Esophagus muscularis mucosa (tissue), 4 donors: ENCODE measurements at places on chromosomes 2 and 18. TPM values are rescaled to one million over a fixed set of nuclear protein-coding genes. Genes with fewer than 3 reads are reported as not detected.
A peak's percentile ranks its signal among the peaks of the same experiment; 100 is the strongest.

DNA sequence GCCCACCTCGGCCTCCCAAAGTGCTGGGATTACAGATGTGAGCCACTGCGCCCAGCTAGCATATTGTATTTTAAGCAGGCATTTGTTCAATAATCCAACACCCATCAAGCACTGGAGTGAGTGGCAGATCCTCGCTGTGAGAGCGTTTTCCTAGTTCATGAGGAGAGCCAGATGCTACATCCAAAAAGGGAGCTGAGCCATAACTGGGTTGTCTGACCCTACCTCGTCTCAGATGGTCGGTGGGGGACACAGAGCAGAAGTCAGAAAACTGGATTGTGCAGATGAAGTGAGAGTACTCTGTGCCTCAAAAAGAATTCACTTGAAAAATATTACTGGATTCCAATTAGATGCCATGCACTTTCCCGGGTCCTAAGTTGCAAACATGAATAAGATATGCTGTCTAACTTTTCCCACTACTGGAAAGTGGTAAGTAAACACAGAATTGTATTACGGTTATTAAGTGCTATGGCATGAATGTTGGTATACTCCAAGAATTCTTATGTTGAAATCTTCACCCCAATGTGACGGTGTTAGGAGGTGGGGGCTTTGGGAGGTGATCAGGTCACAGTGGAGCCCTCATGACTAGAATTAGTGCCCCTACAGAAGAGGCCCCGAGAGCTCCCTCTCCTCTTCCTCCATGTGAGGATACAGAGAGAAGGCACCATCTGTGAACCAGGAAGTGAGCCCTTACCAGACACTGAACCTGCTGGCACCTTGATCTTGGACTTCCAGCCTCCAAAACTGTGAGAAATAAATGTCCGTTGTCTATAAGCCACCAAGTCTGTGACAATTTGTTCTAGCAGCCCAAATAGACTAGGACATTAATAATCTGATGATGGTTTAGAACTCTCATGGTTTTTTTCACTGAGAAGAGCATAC lies 21.5 kb downstream of the SOWAHC start:
- H3K36me3 ChIP-seq: no peaks in the 10 kb centered on the region
- DNase-seq: no peak
- H3K4me3 ChIP-seq: no peak overlapping the region
- H3K27me3 ChIP-seq: no peaks in the 10 kb centered on the region

DNA sequence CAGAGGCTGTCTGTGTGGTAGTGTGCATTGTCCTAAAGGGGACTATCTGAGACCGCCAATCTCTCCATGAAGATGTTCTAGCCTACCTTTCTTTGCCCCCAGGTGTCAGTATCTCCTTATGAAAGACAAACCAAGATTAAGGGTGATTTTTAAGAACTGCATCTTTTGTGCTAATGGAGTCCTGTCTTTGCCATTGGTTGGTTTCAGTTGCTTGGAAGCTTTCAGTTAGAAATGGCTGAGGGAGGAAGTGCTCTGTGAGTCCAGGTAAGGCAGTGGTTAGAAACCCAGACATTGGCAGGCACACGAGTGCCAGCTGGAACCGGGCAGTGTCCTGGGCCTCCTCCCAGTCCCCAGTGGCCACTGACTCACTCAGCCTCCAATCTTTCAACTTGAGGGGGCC lies 111.3 kb downstream of the DOCK10 start:
- H3K4me1 ChIP-seq: peaks cover 54% of the 10 kb centered on the region
- no peak overlapping the region for H3K27ac ChIP-seq
- no peaks in the 10 kb centered on the region for H3K27me3 ChIP-seq
- no peak overlapping the region for H3K4me3 ChIP-seq
- H3K36me3 ChIP-seq: no peaks in the 10 kb centered on the region

- no peaks in the 10 kb centered on the region for H3K27me3 ChIP-seq
- no peak overlapping the region for H3K4me3 ChIP-seq
- no peak for DNase-seq
- peaks cover 22% of the 10 kb centered on the region for H3K36me3 ChIP-seq
Measured at GRCh38 chr2:162002623-162003235, 71.3 kb downstream of the DPP4 start.

DNA sequence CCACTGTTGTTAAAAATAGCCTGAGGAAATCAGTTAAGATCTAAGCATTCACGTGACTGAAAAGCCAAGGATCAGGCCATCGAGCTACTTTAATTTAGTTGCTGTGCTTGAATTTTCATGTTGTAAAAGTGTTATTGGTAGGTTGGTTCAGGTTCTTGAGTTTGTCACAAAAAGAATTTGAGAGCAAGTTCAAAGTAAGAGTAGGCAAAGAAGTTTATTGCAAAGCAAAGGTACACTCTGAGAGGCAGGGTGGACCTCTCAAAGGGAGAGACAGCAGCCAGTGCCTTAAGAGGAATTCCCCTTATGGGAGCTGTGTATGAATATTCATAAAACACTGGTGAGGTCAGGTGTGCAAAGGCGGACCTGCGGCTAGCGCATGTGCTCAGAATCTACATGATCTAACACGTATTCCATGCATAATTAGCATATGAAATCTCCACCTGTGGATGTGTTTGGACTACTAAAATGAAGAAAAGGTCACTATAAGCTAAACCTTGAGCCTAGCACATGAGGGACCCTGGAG lies 236.5 kb downstream of the NDUFA10 start:
- no peaks in the 10 kb centered on the region for H3K27me3 ChIP-seq
- H3K4me3 ChIP-seq: no peak overlapping the region
- no peaks in the 10 kb centered on the region for H3K36me3 ChIP-seq
- DNase-seq: no peak
- peaks cover 9% of the 10 kb centered on the region for H3K4me1 ChIP-seq

DNA sequence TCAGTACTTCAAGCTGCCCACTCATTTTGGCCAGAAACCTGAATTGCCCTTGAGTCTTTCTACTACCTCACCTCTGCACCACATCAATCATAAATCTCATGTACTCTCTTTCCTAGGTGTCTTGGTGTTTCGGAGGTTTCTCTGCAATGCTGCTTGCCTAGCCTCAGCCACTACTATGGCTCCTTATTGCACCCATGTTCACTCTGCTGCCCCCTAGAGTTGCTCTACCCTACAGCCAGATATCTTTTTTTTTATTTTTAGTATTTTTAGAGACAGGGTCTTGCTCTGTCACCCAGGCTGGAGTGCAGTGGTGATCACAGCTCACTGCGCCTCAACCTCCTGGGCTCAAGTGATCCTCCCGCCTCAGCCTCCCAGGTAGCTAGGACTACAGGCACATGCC lies 413.0 kb downstream of the PTPRM start:
- peaks cover 3% of the 10 kb centered on the region for H3K36me3 ChIP-seq
- H3K4me1 ChIP-seq: peaks cover 14% of the 10 kb centered on the region
- no peak overlapping the region for H3K27ac ChIP-seq
- DNase-seq: no peak
- H3K4me3 ChIP-seq: no peak overlapping the region

DNA sequence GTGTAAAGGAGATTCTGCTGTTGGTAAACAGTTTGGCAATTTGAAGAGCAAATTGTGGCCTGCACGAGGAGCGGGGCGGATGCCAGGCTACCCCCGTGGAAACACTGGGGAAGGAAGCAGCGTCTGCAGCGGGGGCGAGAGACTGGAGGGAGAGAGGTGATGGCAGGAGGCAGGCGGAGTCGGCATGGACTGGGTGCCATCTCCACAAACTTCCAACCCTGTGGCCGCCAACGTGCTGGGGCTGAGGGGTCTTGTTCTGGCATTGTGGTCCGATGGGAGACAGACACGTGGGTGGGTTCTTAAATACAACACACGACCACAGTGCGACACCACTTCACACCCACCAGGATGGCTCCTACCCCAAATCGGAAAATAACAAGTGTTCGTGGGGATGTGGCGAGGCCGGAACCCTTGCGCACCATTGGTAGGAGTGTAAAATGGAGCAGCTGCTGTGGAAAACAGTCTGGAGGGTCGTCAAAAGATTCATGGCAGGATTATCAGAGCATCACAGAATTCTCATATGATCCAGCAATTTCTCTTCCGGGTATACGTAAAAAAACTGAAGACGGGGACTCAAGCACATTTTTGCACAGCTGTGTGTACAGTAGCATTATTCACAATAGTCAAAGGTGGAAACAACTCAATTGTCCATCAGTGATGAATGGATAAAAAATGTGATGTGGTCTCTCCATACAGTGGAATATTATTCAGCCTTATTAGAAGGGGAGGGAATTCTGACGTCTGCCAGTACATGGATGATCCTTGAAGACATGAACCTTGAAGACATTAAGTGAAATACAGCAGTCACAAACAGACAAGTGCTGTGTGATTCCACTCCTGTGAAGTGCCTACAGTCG lies 82.4 kb upstream of the HPCAL1 start:
- no peaks in the 10 kb centered on the region for H3K4me1 ChIP-seq
- H3K27me3 ChIP-seq: no peaks in the 10 kb centered on the region
- no peak overlapping the region for H3K27ac ChIP-seq
- no peaks in the 10 kb centered on the region for H3K36me3 ChIP-seq
- no peak for DNase-seq

GRCh38 chr2:159677654-159678053 lies 34.7 kb upstream of the MARCHF7 start:
- no peaks in the 10 kb centered on the region for H3K4me1 ChIP-seq
- DNase-seq: no peak
- no peak overlapping the region for H3K4me3 ChIP-seq
- H3K27me3 ChIP-seq: no peaks in the 10 kb centered on the region

- peak overlapping the region; percentile 4 for H3K27ac ChIP-seq
- no peak overlapping the region for H3K4me3 ChIP-seq
- no peak for DNase-seq
- peaks cover 91% of the 10 kb centered on the region for H3K4me1 ChIP-seq
- H3K36me3 ChIP-seq: no peaks in the 10 kb centered on the region
- H3K27me3 ChIP-seq: no peaks in the 10 kb centered on the region
Measured at GRCh38 chr2:9230051-9230802, 23.6 kb downstream of the ASAP2 start.

GRCh38 chr2:203327901-203328759 lies at the start of gene ABI2:
TSS of gene ABI2 (plus strand) at chr2:203328394. CDS start at chr2:203328515, 121 bp downstream.
- no peaks in the 10 kb centered on the region for H3K27me3 ChIP-seq
- H3K27ac ChIP-seq: peak within 1 kb of the TSS; percentile 90
- no peaks in the 10 kb centered on the region for H3K36me3 ChIP-seq
- peak; percentile 93 for DNase-seq

- DNase-seq: no peak
- no peak overlapping the region for H3K27ac ChIP-seq
- H3K4me3 ChIP-seq: no peak overlapping the region
- no peaks in the 10 kb centered on the region for H3K4me1 ChIP-seq
- no peaks in the 10 kb centered on the region for H3K27me3 ChIP-seq
Measured at GRCh38 chr2:228426502-228427216, 245.2 kb upstream of the SPHKAP start.

GRCh38 chr2:13334545-13334944 lies 617.8 kb downstream of the TRIB2 start:
- no peaks in the 10 kb centered on the region for H3K4me1 ChIP-seq
- H3K27ac ChIP-seq: no peak overlapping the region
- no peaks in the 10 kb centered on the region for H3K36me3 ChIP-seq
- no peak for DNase-seq
- H3K4me3 ChIP-seq: no peak overlapping the region
- no peaks in the 10 kb centered on the region for H3K27me3 ChIP-seq

GRCh38 chr2:25400576-25401216 lies 59.0 kb upstream of the DNMT3A start:
- no peaks in the 10 kb centered on the region for H3K36me3 ChIP-seq
- no peaks in the 10 kb centered on the region for H3K4me1 ChIP-seq
- H3K4me3 ChIP-seq: no peak overlapping the region

- H3K27ac ChIP-seq: no peak overlapping the region
- DNase-seq: no peak
- no peaks in the 10 kb centered on the region for H3K27me3 ChIP-seq
- H3K4me3 ChIP-seq: no peak overlapping the region
- H3K36me3 ChIP-seq: peaks cover 42% of the 10 kb centered on the region
- peaks cover 43% of the 10 kb centered on the region for H3K4me1 ChIP-seq
Measured at GRCh38 chr2:65079017-65079416, 22.8 kb downstream of the CEP68 start.

BOLL gene
- not detected for total RNA-seq

PROM2 gene
- 1.4 TPM for total RNA-seq

CD28 gene
- total RNA-seq: 2.2 TPM

SP140L gene
- total RNA-seq: 6.0 TPM
